Cerebellar nuclear complex (tissue), 1 donor: ENCODE measurements at places on chromosomes 5 and 9.

GRCh38 chr5:88829054-88829453 is 53.9 kb downstream of the MEF2C start:
- no peak for DNase-seq

DNA sequence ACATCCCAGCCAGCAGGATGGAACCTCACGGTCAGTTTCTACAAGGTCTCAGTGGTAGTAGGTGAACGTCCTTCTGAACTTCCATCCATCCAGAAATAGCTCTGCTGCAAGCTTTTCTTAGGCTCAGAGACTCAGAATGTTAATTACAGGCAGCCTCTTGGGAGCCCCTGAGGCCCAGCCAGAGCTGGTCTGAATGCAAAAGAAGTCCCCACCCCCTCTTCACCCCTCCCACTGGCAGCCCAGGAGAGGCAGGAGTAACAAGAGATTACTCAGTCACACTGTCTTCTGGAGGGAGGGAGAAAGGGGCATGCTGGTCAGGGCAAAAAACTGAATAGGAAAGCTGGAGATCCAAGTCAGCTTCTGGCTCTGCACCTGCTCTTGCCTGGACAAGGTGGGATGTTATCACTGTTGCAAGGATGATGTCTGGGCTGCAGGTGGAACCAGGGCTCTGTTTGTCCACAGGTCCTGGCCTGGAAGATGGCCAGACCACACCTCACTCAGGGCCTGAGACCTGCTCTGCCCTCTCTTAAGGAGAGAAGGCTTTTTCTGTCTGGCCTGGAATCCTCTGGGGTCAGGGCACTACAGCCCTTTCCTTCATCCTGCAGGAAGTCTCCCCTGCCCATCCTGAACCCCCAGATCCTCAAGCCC is 9.1 kb downstream of the ENHO start:
- DNase-seq = no peak

- DNase-seq = no peak
These were observed 10.3 kb downstream of the PHF19 start for GRCh38 chr9:120866651-120867050.

- DNase-seq = no peak
These were observed 75.7 kb downstream of the OLFM1 start for GRCh38 chr9:135163023-135163780.

- DNase-seq = no peak
These were observed 31.7 kb downstream of the FUBP3 start for GRCh38 chr9:130610862-130611707.

DNA sequence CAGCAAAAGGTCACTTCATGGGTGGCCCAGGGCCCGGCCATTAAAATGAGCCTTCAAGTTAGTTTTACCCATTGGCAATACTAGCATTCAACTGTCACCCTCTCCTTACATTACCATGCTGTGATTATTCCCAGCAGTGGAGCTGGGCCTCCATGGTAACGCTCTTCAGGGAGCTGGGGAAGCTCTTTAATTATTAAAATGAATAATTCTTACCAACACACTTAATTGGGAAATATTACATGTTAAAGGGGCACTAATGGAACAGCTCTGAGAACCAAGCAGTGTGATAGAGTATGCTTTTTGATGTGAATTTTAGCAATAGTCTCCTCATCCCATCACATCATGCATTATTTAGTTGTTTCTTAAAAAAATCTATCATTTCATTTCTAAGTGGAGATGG is 187.2 kb downstream of the CEMIP2 start:
- DNase-seq = no peak

DNA sequence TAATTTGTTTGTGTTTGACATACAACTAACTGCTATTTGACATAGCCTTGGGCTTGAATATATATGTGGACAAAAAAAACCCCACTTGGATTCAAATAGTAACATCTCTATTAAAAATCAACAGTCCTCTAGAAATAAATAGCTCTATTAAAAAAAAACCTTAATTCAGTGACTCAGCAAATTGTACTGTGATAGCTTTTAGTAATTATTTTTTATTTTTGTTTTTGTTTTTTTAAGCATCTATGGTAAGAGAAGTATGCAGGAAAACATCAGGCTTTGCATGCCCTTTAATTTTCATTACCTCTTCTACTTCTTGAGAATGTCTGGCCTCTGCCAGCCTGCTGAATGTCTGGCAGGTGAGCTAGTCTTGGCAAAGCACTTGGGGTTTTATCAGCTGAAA is 300.7 kb downstream of the NPR3 start:
- no peak for DNase-seq

DNA sequence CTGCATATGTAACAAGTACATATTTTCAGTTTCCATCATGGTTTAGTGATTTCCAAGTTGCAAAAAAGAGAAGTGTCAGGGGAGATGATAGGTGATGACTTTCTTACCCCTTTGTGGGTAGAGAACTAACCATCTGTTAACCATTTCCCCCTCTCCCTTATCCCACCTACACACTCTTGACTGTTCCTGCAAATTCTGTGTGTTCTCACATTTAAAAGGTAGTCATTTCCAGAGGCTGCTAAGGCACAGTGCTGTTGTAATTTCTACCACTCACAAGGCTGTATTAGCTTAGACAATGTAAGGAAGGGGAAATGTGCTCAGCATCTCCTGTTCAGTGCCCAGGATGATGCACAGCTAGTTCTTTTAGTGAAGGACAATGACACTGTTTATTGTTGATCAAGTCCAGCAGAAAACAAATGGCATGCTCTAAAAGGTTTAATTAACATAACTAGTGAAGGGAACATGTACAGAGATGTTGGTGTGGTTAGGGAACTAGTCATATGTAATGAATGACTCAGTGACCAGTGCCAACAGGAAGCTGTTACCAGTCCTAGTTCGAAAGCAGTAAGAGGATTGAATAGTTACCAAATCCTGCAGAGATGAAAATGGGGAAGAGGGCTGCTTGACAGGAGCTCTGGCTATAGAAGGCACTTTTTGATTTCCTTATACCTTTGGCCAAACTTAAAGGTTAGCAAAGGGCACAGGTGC is 165.1 kb downstream of the PLK2 start:
- DNase-seq = no peak

DNA sequence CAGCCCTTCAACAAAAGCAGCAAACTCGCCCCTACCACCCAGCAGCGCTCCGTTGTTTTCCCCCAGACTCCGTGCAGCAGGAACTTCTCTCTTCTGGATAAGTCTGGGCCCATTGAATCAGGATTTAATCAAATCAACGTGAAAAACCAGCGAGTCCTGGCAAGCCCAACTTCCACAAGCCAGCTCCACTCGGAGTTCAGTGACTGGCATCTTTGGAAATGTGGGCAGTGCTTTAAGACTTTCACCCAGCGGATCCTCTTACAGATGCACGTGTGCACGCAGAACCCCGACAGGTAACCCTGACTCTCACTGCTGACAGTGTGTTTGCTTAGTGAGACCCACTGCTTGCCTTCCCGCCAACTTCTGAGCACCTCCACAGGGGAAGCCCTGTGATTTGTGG is 81.8 kb downstream of the PRDM6 start:
- DNase-seq = no peak

DNA sequence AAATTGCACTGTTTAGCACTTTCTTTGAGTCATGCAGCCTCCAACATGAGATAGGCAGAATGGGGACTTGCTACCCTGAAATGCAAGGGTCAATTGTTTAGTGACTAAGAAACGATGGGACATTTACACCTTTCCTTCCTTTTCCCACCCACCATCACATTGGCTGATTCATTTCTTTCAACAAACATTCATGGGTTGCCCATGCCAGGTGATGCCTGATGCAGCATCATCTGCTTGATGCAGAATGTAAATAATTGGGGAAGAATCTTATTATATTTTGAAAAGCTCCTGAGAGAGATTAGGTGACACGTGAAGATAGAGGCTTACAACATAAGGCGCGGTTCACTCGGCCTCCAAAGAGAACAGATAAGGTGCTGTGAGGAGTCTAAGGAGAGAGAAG is 4.5 kb upstream of the TRMT10B start:
- DNase-seq = no peak

GRCh38 chr9:132168347-132168746 is 6.5 kb downstream of the NTNG2 start:
- DNase-seq = no peak

- no peak for DNase-seq
These were observed 628.4 kb downstream of the HINT1 start for GRCh38 chr5:130536691-130537090.

- no peak for DNase-seq
These were observed 36.6 kb upstream of the SARDH start for GRCh38 chr9:133774799-133775198.

DNA sequence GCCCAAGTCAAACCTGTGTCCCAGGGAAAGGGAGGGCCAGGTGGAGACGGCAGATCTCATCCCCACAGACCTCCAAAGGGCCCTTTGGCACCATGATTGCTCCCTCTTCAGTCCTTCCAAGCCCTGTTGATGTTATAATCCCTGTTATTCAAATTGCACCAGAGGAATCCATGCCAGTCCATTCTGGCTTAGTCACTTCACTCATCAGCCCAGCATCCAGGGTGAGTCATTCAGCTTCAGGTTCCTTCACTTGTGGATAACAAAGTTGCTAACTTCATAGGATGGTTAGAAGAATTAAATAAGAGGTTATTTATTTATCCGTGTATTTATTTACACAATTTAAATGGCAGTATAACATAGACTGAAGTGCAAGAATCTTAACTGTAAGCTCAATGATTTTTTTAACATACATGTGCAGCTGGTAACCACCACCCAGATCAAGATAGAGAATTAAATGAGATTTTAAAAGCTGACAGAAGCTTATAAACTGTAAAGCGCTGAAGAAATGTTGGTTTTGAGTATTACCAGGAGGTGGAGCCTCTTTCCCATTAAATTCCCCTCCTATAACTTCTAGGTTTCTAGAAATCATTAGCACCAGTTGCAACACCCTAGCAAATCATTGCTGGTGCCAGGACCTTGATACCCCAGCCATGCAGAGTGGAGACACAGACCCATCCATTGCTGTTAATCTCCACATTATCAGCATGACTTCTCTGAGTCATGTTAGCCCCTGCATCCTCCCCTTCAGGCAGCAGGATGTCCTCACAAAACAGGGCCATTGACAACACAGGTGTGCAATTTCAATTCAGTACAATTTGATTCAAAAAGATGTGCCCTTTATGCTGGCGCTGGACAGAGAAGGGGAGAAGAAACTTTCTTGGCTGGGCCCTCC is 77.4 kb downstream of the SEC61B start:
- no peak for DNase-seq

- DNase-seq = no peak
These were observed 138.9 kb upstream of the MSX2 start for GRCh38 chr5:174585472-174585871.

DNA sequence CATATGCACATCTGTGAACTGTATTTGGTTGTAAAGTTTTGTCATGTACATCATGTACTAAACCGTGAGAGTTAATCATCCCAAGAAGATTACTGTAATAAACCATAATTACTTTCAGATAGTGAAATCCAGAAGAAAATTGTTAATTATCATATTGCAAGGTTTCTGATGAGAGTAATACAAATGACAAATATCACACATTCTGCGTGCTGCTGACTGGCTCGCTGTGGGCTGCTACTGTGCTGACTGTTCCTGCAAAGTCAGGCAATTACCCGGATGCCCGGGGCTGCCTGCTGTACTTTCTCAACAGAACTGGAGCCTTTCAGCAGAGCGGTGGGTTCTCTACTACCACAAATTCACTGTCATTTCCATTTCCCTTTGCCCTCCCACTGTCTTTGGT is 68.3 kb downstream of the SMARCA2 start:
- no peak for DNase-seq

GRCh38 chr5:116504593-116505166 is 69.9 kb downstream of the SEMA6A start:
- DNase-seq = no peak

GRCh38 chr9:109283012-109283411 is 37.8 kb downstream of the EPB41L4B start:
- DNase-seq = no peak

GRCh38 chr9:112378328-112379176 is 1.4 kb upstream of the HSDL2 start:
- DNase-seq = no peak

DNA sequence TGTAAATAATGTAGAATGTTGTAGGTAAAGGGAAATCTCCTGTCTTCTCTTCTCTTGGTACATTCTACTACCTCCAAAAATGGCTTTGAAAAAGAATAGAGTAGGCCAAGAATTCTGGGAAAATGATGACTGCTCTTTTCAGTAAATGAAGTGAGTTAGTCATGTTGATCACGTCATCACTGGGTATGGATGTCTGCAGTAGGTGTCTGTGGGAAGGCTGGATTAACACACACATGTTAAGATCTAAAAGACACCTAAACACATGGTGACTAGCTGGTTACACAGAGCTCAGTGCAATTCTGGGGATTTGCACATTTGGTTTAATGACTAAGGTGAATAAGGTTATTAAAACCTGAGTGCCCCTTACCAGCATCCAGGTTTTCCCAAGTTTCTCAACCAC is 161.5 kb downstream of the CEP120 start:
- no peak for DNase-seq

DNA sequence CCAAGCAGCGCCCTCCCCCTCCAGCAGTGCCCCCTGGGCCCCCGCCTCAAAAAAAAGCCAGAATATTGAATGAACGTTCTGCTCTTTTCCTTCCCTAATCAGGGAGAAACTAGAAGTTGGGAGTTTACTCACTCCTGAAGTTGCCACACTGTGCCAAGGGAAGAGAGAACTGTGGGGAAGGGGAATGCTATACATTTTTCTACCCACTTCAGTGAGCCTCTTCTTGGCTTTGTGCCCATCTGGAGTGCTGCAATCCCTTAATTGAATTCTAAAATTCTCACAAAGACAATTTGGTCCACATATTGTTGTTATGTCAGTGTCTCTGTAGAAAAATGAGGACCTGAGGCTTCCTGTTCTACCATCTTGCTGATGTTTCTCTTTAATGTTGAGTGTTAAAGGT is 443.7 kb downstream of the DIRAS2 start:
- DNase-seq = no peak

DNA sequence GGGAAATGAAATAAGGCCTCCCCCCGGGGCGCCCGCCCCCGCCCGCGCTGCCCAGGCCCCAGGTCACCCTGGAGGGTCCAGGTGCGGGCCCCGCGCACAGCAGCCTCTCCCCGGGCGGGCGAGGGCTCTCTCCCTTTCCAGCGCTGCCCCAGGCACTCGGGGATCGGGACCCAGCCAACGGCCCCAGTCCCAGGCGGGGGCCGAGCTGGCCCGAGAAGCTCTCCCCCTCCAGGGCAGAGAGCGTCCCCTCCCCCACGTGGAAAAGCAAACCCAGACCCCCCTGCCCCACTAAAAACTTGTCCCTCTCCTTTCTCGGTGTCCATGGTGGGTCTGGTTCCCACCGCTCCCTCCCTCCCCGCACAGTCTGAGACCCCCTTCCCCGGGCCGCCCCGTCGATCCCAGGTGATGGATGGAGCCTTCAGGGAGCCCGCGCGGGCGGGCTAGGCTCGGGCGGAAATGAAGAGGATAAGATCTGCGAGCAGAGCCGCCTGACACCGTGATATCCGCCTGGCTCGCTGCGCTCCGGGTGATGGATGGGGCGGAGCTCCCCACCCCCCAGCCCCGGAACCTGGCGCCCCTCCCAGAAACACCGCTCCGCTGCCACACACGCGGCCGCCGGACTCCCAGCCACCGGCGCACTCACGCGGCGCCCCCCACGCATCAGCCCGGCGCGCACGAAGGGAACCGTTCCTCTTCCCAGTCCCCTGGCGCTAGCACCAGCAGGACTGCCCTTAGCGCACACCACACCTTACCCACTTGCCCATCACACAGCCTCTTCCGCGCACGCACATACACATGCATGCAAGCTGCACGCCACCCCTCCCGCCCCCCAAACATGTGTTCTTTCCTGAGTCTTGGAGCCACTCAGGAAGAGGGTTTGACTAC is 81.7 kb upstream of the ZBTB43 start:
- no peak for DNase-seq
